ENCODE measurements at places on chromosomes 3 and 15. TPM values are rescaled to one million over a fixed set of nuclear protein-coding genes. Genes with fewer than 3 reads are reported as not detected.

The DPH3 gene
- total RNA-seq, result 39.8 TPM

The PCLAF gene
- total RNA-seq, result 8.6 TPM

The NAALADL2 gene
- total RNA-seq, result 4.2 TPM

The SYNPR gene
- total RNA-seq, result not detected

The ANKRD34C gene
- not detected for total RNA-seq

The UTS2B gene
- total RNA-seq, result not detected

The CHST2 gene
- total RNA-seq, result 2.3 TPM

The YEATS2 gene
- total RNA-seq, result 29.4 TPM

The MAGEF1 gene
- total RNA-seq, result 41.2 TPM

The TNNC1 gene
- 0.61 TPM for total RNA-seq

The HRG gene
- total RNA-seq, result 0.16 TPM

The RAB6B gene
- 1.1 TPM for total RNA-seq

DNA sequence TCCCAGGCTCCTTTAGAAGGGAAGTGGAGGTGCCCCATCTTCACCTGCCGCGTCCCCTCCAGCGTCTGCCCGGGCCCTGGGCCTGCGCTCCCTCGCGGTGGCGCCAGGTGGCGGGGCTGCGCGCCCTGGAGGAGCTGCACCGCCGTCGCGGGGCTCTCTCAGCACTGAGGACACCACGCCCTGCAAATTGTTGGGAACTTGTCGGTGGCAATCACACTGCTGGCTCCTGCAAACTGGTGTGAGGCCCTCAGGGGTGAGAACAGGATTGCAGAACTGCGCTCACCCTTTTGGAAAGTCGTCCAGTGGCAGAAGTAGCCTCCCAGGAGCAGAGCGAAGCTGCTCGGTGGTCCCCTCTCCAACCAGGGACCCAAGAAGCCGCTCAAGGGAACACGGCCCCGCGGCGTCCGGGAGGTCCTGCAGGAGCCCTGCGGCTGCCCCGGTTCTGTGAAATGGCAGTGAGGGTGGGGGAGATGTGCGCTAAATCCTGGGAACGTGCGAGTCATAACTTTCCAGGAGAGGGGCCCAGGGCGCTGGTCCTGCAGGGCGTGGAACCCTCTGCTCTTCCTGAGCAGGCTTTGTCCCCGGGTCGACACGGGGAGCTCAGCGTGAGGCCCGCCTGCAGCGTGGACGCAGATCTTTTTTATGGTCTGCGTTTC is 995 bp upstream of the LRRK1 start:
- H3K4me3 ChIP-seq, result peak overlapping the region; percentile 91
- H3K4me1 ChIP-seq, result peaks cover 19% of the 10 kb centered on the region
- H3K36me3 ChIP-seq, result no peaks in the 10 kb centered on the region
- peak; percentile 85 for DNase-seq
- no peaks in the 10 kb centered on the region for H3K27me3 ChIP-seq
- peak overlapping the region; percentile 64 for H3K27ac ChIP-seq

- H3K36me3 ChIP-seq, result no peaks in the 10 kb centered on the region
- DNase-seq, result no peak
- peaks cover 6% of the 10 kb centered on the region for H3K4me1 ChIP-seq
- no peaks in the 10 kb centered on the region for H3K27me3 ChIP-seq
Measured at GRCh38 chr15:72302955-72303354, 17.0 kb downstream of the CELF6 start.

GRCh38 chr15:56248311-56248992 is 4.8 kb upstream of the RFX7 start:
- H3K4me1 ChIP-seq, result peaks cover 14% of the 10 kb centered on the region
- H3K27ac ChIP-seq, result no peak overlapping the region
- H3K4me3 ChIP-seq, result no peak overlapping the region
- H3K36me3 ChIP-seq, result no peaks in the 10 kb centered on the region
- H3K27me3 ChIP-seq, result no peaks in the 10 kb centered on the region

GRCh38 chr3:25901796-25902195 is 111.9 kb downstream of the OXSM start:
- H3K27ac ChIP-seq, result no peak overlapping the region
- DNase-seq, result no peak
- no peak overlapping the region for H3K4me3 ChIP-seq
- H3K27me3 ChIP-seq, result no peaks in the 10 kb centered on the region

DNA sequence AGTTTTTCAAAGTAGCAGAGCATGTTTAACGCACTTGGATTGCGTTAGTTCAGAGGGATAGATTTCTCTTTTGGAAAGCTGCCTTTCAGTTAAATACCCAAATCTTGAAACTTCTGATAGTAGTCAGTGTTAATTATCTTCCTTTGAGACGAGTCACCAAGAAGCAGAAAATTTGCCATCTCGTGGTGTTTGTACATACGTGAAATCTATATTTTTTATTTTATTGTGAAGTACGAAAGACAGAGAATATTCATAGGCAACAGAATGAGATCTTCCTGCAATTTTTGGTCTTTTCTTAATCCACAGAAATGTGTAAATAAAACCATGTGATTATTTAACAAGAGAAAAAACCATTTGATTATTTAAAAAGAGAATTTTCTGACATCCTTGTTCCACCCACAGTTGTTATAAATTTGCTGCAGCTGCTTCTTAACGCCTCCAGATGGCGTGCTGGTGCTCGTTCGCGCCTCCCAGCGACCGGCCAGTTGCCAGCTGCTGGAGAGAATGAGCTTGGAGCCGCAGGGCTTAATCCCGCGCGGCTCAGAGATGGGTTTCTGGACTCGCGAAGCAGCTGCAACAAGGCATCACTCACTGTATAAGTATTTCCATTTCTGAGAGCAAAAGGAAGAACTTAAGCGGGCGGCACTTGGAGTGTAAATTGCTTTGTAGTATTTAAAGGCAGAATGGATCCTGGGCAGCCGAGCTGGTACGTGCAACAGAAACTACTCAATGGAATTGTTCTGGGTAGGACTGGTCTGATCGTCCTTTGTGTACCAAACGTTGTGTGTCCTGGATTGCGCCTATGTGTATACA is 10.5 kb upstream of the SLITRK3 start:
- H3K4me3 ChIP-seq, result peak overlapping the region; percentile 70
- H3K36me3 ChIP-seq, result no peaks in the 10 kb centered on the region
- H3K27ac ChIP-seq, result no peak overlapping the region
- no peaks in the 10 kb centered on the region for H3K27me3 ChIP-seq
- peak; percentile 85 for DNase-seq

DNA sequence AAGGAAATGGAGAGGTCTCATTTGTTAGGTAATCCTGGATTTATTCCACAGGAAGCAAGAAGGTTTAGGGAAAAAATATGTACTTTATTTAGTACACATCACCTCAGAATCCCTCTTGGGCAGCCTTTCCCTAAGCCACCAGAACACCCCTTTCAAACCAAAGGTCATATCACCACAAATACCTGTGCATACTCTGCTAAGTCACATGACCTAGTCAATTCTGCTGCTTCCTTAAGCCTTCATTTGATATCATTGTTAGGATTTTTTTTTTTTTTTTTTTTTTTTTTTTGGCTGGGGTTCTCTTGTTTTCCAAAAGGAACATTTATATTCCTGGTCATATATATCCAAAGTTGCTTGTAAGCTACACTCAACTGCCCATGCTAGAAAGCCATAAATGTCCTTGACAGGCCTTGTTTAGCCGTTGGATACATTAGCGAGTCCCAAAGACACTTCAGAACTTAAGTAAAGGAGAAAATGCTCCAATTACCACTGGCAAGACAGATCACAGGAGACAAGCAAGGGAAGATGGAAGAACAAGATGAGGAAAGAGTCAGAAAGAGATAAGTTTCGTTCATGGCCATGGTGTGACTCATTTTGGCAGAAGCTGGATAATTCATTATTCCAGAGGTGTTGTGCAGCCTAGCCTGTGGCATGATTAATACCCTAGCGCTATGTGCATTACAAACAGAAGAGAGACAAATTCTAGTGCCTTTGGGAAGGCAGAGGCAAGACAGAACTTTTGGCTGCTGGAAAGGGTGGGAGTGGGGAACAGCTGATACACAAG is 155.6 kb upstream of the SLC2A2 start:
- no peaks in the 10 kb centered on the region for H3K27me3 ChIP-seq
- no peaks in the 10 kb centered on the region for H3K36me3 ChIP-seq
- DNase-seq, result peak; percentile 64
- no peak overlapping the region for H3K4me3 ChIP-seq
- no peak overlapping the region for H3K27ac ChIP-seq

- H3K4me3 ChIP-seq, result no peak overlapping the region
- peaks cover 5% of the 10 kb centered on the region for H3K4me1 ChIP-seq
- no peaks in the 10 kb centered on the region for H3K27me3 ChIP-seq
- peaks cover 57% of the 10 kb centered on the region for H3K36me3 ChIP-seq
- H3K27ac ChIP-seq, result no peak overlapping the region
Measured at GRCh38 chr3:197042539-197042938, 12.9 kb upstream of the MELTF start.

DNA sequence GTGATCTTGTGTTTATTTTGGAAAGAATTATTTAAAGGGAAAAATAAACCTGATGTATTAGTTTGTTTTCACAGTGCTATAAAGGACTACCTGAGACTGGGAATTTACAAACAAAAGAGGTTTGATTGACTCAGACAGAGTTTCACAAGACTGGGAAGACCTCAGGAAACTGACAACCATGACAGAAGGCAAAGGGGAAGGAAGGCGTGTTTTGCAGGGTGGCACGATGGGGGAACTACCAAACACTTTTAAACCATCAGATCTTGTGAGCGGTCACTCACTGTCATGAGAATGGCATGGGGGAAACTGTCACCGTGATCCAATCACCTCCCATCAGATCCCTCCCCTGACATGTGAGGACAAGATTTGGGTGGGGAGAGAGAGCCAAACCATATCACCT is 87.0 kb downstream of the TP63 start:
- no peak overlapping the region for H3K27ac ChIP-seq
- no peaks in the 10 kb centered on the region for H3K36me3 ChIP-seq
- H3K4me1 ChIP-seq, result peaks cover 20% of the 10 kb centered on the region
- H3K4me3 ChIP-seq, result no peak overlapping the region

DNA sequence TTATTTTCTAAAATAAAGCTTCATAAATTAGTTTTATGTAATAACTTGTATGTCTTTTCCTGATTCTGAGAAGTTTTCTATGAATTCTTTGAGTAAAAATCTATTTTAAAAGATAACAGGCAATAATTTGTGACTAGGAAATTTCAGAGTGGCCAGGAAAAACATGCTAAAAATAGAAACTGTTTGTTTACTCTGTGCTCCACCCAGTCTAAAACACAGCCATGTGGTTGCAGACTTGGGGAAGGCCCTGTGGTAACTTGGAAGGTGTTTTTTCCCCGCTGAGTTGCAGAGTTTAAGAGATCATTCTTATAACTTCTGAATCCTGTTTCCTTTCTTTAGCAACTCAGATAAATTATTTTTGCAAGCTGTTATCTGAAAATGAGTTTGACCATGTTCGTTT is 21.9 kb downstream of the PLCL2 start:
- peaks cover 54% of the 10 kb centered on the region for H3K27me3 ChIP-seq
- DNase-seq, result peak; percentile 55
- H3K4me3 ChIP-seq, result no peak overlapping the region
- no peaks in the 10 kb centered on the region for H3K36me3 ChIP-seq
- no peaks in the 10 kb centered on the region for H3K4me1 ChIP-seq
- H3K27ac ChIP-seq, result no peak overlapping the region

- peaks cover 29% of the 10 kb centered on the region for H3K36me3 ChIP-seq
- no peak overlapping the region for H3K4me3 ChIP-seq
- no peak overlapping the region for H3K27ac ChIP-seq
Measured at GRCh38 chr3:52218454-52218853, 7.0 kb downstream of the TLR9 start.

DNA sequence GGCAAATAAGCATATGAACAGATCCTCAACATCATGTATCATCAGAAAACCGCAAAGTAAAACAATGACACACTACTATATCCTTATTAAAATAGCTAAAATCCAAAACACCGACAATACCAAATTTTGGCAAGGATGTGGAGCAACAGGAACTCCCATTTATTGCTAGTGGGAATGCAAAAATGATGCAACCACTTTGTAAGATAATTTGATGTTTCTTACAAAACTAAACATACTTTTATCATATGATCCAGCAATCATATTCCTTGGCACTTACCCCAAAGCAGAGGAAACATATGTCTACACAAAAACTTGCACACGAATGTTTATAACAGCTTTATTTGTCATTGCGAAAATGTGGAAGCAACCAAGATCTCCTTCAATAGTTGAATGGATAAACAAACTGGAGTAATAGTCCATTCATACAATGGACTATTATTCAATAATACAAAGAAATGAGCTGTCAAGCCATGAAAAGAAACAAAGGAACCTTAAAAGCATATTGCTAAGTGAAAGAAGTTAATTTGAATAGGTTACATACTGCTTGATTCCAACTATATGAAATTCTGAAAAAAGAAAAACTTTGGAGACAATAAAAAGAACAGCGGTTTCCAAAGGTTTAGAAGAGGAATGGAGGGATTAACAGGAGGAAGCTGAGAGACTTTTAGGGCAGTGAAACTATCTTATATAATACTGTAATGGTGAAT is 172.0 kb downstream of the VPS13C start:
- no peaks in the 10 kb centered on the region for H3K27me3 ChIP-seq
- H3K4me1 ChIP-seq, result peaks cover 8% of the 10 kb centered on the region
- peaks cover 20% of the 10 kb centered on the region for H3K36me3 ChIP-seq
- DNase-seq, result no peak
- H3K27ac ChIP-seq, result no peak overlapping the region

- no peaks in the 10 kb centered on the region for H3K4me1 ChIP-seq
- H3K27ac ChIP-seq, result no peak overlapping the region
- H3K27me3 ChIP-seq, result no peaks in the 10 kb centered on the region
- DNase-seq, result no peak
- no peak overlapping the region for H3K4me3 ChIP-seq
Measured at GRCh38 chr15:58898150-58898680, 35.3 kb downstream of the SLTM start.

DNA sequence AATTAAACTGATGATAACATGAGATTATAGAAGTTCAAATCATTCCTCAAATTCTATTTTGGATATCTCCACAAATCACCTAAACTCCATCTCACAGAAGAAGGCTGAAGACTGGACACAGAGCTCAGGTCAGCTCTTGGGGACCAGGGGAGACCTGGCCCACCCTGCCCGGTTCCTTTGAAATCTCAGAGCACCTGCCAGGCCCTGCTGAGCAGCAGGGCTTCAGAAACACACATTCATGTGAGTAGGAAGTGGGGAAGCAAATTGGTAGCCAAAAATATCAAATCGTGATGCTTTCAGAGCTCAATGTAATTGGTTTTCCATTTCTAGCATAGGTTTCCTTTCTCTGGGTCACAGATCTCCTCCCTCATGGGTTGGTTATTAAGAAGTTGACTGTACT is 76.2 kb downstream of the OCA2 start:
- H3K4me3 ChIP-seq, result no peak overlapping the region
- H3K27me3 ChIP-seq, result no peaks in the 10 kb centered on the region

- no peak overlapping the region for H3K4me3 ChIP-seq
- H3K36me3 ChIP-seq, result no peaks in the 10 kb centered on the region
- DNase-seq, result peak; percentile 13
Measured at GRCh38 chr3:183560607-183561006, 5.1 kb upstream of the KLHL6 start.

DNA sequence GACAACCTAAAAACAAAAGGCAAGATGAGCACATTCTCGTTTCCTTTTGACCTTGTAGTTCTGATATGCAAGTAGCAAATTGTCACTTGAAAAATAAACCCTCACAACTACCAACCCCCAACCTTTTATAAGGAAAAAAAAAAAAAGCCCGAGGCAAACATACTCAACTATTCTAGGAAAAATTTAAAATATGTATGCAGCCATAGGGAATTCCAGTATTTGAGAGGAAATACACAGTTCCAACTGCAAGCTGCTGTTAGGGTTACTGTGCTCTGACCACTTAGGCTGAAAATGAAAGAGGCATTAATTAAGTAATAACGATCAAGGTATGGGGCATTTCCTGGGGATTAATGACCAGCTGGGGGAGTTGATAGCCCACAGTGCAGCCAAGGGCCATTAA is 281.9 kb upstream of the DPH6 start:
- H3K4me1 ChIP-seq, result no peaks in the 10 kb centered on the region
- no peak overlapping the region for H3K27ac ChIP-seq
- H3K36me3 ChIP-seq, result no peaks in the 10 kb centered on the region
- no peak overlapping the region for H3K4me3 ChIP-seq

- no peaks in the 10 kb centered on the region for H3K36me3 ChIP-seq
- peaks cover 15% of the 10 kb centered on the region for H3K4me1 ChIP-seq
- no peak overlapping the region for H3K27ac ChIP-seq
- H3K4me3 ChIP-seq, result no peak overlapping the region
Measured at GRCh38 chr3:126085841-126086240, 1.9 kb upstream of the SLC41A3 start.
